ENCODE measurements at places on chromosomes 7 and 10.
A peak's percentile ranks its signal among the peaks of the same experiment; 100 is the strongest.

DNA sequence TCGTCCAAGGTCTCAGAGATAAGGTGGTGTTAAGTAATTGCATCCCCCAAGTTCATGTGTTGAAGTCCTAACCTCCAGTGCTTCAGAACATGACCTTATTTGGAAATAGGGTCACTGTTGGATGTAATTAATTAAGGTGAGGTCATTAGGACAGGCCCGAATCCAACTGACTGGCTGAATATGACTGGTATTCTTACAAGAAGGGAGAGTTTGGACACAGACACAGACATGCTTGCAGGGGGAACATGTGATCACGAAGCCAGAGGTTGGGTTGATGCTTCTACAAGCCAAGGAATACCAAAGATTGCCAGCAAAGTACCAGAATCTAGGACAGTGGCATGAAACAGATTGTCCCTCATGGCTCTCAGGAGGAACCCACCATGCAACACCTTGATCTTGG, 173.5 kb upstream of the LYZL2 start:
- no peak for DNase-seq

- DNase-seq, result peak; percentile 33
Observed at GRCh38 chr7:22001345-22002004, 55.8 kb upstream of the CDCA7L start.

GRCh38 chr10:130728531-130729215, 582.8 kb downstream of the TCERG1L start:
- no peak for DNase-seq

DNA sequence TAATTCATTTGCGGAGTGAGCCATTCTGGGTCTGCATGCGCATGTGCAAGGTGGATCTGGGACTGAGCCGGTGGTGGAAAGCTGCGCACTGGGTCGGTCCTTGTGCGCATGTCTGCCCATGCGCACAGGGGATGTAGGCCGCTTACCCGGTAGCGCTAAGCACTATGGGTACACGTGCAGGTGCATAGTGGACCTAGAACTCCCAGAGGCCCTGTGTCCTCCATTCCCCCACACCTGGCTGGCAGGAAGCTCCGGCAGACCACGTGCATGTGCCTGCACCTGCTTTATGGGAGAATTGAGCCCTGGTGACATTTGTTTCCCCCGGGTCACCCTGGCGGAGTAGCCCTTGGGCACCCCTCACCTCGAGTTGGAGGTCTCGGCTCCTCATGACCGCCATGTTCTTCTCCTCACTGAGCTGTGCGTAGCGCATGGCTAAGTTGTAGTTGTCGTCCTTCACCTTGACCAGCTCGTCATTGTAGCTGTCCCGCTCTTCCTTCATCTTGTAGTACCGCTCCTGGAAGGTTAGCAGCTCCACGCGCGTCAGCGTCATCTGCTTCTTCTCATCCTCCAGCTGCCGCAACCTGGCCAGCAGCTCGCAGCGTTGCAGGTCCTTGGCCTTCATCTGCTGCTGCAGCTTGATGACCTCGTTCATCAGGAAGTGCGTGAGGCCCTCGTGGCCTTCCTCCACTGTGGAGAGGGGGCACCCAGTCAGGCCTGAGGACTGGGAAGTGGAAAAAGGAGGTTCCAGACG, 99.6 kb downstream of the CARD11 start:
- DNase-seq, result no peak

- peak; percentile 43 for DNase-seq
Observed at GRCh38 chr7:105806592-105807447, 69.6 kb downstream of the ATXN7L1 start.

DNA sequence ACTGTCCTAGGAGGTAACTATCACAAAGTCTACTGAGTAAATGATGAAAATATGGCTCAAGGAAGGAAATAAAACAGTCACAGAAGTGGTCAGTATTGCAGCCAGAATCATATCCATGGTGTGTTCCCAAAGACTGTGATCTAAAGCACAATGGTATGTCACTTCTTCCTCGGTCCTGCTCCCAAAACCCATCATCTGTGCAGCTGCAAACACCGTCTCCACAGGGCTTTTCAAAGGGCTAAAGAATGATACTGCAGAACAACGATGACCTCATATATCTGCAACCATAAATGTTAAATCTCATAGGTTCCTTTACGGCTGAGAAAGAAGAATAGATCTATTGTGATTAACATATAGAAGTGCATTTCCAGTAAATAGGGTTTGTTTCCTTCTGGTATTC, 465.0 kb downstream of the GRID1 start:
- DNase-seq, result no peak
